Peyer's patch (tissue), 4 donors: ENCODE measurements at places on chromosomes 13 and 19. TPM values are rescaled to one million over a fixed set of nuclear protein-coding genes. Genes with fewer than 3 reads are reported as not detected.
A peak's percentile ranks its signal among the peaks of the same experiment; 100 is the strongest.

The MYO16 gene
- 0.53 TPM for total RNA-seq

GRCh38 chr13:95136638-95137037, 164.6 kb downstream of the ABCC4 start:
- no peak for DNase-seq
- H3K27ac ChIP-seq = no peak overlapping the region
- no peaks in the 10 kb centered on the region for H3K27me3 ChIP-seq
- H3K4me1 ChIP-seq = no peaks in the 10 kb centered on the region

- no peaks in the 10 kb centered on the region for H3K4me1 ChIP-seq
- H3K27ac ChIP-seq = no peak overlapping the region
- DNase-seq = no peak
- H3K4me3 ChIP-seq = no peak overlapping the region
- H3K27me3 ChIP-seq = no peaks in the 10 kb centered on the region
Observed at GRCh38 chr13:73608711-73609485, 525.3 kb downstream of the KLF12 start.

GRCh38 chr19:53158119-53158656, 665 bp downstream of the ZNF347 start:
- H3K36me3 ChIP-seq = no peaks in the 10 kb centered on the region
- peak overlapping the region; percentile 56 for H3K4me3 ChIP-seq
- H3K27ac ChIP-seq = peak overlapping the region; percentile 53
- no peaks in the 10 kb centered on the region for H3K4me1 ChIP-seq
- DNase-seq = peak; percentile 53
- no peaks in the 10 kb centered on the region for H3K27me3 ChIP-seq

DNA sequence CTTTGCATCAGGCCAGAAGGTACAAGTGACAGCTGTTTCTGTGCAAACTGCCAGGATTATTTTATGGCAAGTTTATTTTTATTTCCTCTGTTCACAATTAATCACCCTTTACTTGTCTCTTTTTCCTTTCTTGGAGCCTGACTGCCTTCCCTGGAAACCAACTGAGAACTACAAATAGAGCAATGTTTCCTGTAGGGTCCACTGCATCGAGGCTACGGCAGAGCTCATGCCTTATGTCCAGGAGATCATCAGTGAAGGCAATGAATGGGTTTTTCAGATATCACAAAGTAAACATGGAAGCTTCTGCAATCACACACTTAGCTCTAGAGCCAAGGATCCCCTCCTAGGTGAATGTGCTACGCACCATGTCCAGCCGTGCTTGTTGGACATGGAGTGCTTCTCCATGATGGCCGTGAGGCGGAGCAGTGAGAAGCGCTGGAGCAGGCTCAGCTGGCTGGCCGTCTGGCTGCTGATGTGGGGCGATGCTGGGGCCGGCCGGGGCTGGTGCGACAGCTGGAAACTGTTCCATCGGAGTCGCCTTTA, 110.9 kb downstream of the KL start:
- H3K4me1 ChIP-seq = no peaks in the 10 kb centered on the region
- DNase-seq = no peak
- no peak overlapping the region for H3K4me3 ChIP-seq
- H3K27me3 ChIP-seq = no peaks in the 10 kb centered on the region
- peaks cover 13% of the 10 kb centered on the region for H3K36me3 ChIP-seq

- no peaks in the 10 kb centered on the region for H3K4me1 ChIP-seq
- no peak overlapping the region for H3K4me3 ChIP-seq
- no peaks in the 10 kb centered on the region for H3K27me3 ChIP-seq
- no peaks in the 10 kb centered on the region for H3K36me3 ChIP-seq
Observed at GRCh38 chr13:27403203-27403678, 21.2 kb upstream of the GTF3A start.

GRCh38 chr19:44850641-44851109, 4.6 kb downstream of the NECTIN2 start:
- no peaks in the 10 kb centered on the region for H3K4me1 ChIP-seq
- no peaks in the 10 kb centered on the region for H3K36me3 ChIP-seq
- H3K4me3 ChIP-seq = no peak overlapping the region
- DNase-seq = no peak
- H3K27me3 ChIP-seq = no peaks in the 10 kb centered on the region

DNA sequence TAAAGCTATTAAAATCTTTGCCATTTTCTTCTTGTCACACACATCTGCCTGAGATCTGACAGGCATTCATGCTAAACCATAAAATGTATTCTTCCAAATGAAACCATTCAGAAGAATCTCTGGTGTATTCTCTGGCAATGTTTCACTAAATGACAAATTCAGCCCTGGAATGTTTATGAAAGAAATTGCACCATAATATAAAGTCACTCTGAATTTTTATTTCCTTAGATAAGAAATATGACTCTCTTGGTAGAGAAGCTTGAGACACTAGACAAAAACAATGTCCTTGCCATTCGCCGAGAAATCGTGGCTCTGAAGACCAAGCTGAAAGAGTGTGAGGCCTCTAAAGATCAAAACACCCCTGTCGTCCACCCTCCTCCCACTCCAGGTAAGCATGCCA, 14.3 kb downstream of the OLFM4 start:
- H3K4me1 ChIP-seq = peaks cover 28% of the 10 kb centered on the region
- H3K36me3 ChIP-seq = no peaks in the 10 kb centered on the region
- H3K27ac ChIP-seq = no peak overlapping the region
- no peak for DNase-seq
- H3K27me3 ChIP-seq = no peaks in the 10 kb centered on the region
